ENCODE measurements at places on chromosomes 12 and 14. TPM values are rescaled to one million over a fixed set of nuclear protein-coding genes. Genes with fewer than 3 reads are reported as not detected.

Gene BEGAIN
- 1.3 TPM for total RNA-seq

Gene TAPBPL
- total RNA-seq, result not detected

Gene TAS2R20
- total RNA-seq, result 0.61 TPM

Gene HAL
- 0.06 TPM for total RNA-seq

Gene PRB2
- total RNA-seq, result not detected

Gene CELA1
- not detected for total RNA-seq

- DNase-seq, result no peak
These were observed 2.1 kb upstream of the PTPRQ start for GRCh38 chr12:80441921-80442320.

GRCh38 chr14:103892247-103892646, 36.0 kb upstream of the TDRD9 start:
- DNase-seq, result no peak

GRCh38 chr14:70641548-70642302, at the start of gene TTC9:
Gene TTC9, plus strand, starts transcription at chr14:70641916. Its CDS starts 214 bp downstream, at chr14:70642130.
- peak; percentile 34 for DNase-seq

GRCh38 chr14:102013669-102014200, 49.4 kb downstream of the DYNC1H1 start:
- no peak for DNase-seq

- DNase-seq, result no peak
These were observed 225.4 kb upstream of the KITLG start for GRCh38 chr12:88805692-88806091.

- DNase-seq, result peak; percentile 43
These were observed 21.3 kb downstream of the LRRIQ1 start for GRCh38 chr12:85057370-85057963.

DNA sequence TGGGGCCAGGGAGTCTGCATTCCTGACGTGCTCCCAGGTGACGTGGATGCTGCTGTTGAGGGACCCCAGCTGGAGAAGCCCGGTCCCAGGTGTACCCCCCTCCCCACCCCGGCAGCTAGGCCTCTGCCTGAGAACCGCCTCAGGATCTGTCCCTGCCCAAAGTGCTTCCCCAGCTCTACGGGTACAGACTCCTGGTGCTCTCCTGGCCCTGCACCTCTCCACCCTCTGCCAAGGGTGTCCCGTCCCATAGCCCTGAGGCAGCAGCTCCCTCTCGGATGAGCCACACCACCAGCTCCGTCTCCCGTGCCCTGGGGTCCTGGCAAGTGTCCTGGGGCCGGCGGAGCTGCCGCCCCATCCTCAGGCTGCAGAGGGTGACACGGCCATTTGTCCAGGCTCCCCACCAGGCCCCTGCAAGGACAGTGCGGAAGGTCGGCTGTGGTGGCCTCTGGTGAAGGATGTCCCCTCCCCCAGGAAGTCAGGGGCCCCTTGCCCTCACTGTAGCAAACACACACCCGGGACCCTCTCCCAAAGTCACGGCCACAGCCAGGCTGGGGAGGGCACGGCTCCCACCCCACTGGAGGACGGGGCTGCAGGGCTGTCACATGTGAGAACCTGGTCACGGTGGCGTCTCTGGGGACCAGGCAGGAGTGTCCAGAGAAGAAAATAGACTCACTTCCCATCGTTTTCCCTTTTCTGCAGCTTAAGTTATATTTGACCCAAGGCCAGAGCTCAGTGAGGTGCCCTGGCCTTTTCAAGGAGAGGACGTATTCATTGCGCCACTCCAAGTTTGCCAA, 74.4 kb upstream of the FBRSL1 start:
- no peak for DNase-seq

DNA sequence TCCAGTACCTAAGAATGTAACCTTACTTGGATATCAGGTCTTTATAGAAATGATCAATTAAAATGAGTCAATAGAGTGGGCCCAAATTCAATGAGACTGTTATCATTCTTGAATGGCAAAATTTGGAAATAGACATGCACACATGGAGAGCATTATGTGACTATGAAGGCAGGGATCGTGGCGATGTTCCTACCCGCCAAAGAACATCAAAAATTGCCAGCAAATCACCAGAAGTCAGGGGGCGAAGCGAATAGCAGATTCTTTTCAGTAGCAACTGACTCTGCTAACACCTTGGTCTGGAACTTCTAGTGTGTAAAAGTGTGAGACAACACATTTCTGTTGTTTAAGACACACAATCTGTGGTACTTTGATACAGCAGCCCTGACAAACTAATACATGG, 192.5 kb downstream of the ACSS3 start:
- DNase-seq, result no peak

GRCh38 chr12:109839444-109839843, 6.2 kb upstream of the TRPV4 start:
- no peak for DNase-seq

DNA sequence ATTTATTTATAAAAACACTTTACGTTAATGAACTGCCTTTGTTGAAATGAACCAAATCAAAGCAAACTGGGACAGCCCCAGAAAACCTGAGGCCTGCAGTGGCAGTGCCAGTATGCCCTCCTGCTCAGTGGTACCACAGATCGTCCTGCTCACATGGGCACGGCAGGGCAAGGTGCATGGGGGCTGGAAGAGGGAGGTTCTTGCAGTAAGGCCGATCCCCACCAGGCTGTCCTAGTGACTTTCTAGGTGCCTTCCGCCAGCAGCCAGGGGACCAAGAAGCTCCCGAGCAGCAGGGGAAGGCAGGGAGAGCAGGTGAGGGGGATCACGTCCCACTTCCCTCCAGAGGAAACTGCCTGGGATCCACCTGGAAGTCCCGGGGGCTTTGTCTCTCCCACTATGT, 63.9 kb downstream of the TESC start:
- no peak for DNase-seq

All from G401 (cell line).